ENCODE measurements at places on chromosomes 2 and 18.

- no peak for DNase-seq
Measured at GRCh38 chr2:7022492-7023385, 105.5 kb downstream of the RNF144A start.

GRCh38 chr2:203697190-203697589 is 9.2 kb upstream of the CD28 start:
- no peak for DNase-seq

DNA sequence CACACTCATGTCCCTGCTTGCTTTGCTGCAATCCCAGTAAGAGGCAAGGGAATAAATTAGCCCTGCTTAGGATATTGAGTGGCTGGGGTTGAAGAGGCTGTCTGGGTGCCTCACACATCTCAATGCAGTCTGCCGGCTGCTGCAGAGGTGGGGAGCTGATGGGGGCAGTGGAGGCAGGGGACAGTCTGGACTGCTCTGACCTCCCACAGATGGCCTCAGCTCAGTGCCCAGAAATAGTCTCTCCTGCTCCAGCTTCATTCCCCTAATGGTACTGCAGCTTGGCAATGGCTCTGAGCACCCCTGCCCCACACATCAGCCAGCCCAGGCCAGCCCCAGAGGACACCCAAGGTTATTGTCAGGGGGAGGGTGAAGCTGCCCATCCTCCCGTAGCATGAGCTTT is 21.5 kb upstream of the TNS1 start:
- no peak for DNase-seq

GRCh38 chr18:38256366-38256765 is 690.8 kb upstream of the CELF4 start:
- no peak for DNase-seq

DNA sequence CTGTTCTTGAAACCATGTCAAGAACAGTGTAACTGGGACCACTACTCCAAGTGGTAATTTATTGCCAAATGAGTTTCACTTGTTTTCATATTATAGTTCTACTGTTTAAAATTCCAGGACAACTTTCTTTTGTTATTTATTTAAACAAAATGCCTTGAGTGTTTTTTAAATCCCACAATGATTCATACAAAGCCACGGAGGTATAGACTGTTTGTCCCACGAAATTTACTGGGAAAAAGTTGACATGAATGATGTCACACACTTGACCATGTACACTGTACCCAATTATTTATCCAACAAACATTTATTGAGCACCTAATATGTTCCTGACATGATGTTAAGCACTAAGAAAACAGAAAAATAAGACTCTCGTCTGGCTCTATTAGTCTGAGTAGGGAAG is 243.9 kb upstream of the SIX2 start:
- no peak for DNase-seq

GRCh38 chr18:3675446-3675845 is 225.5 kb downstream of the TGIF1 start:
- DNase-seq: no peak

- no peak for DNase-seq
Measured at GRCh38 chr2:9975328-9975727, 23.8 kb downstream of the GRHL1 start.

GRCh38 chr2:144099340-144099739 is 420.6 kb downstream of the ZEB2 start:
- DNase-seq: no peak

GRCh38 chr2:37858725-37859267 is 66.3 kb upstream of the RMDN2 start:
- no peak for DNase-seq

GRCh38 chr2:42601076-42601475 is 32.6 kb downstream of the MTA3 start:
- DNase-seq: no peak

- DNase-seq: no peak
Measured at GRCh38 chr2:64260093-64260803, 116.0 kb upstream of the PELI1 start.

DNA sequence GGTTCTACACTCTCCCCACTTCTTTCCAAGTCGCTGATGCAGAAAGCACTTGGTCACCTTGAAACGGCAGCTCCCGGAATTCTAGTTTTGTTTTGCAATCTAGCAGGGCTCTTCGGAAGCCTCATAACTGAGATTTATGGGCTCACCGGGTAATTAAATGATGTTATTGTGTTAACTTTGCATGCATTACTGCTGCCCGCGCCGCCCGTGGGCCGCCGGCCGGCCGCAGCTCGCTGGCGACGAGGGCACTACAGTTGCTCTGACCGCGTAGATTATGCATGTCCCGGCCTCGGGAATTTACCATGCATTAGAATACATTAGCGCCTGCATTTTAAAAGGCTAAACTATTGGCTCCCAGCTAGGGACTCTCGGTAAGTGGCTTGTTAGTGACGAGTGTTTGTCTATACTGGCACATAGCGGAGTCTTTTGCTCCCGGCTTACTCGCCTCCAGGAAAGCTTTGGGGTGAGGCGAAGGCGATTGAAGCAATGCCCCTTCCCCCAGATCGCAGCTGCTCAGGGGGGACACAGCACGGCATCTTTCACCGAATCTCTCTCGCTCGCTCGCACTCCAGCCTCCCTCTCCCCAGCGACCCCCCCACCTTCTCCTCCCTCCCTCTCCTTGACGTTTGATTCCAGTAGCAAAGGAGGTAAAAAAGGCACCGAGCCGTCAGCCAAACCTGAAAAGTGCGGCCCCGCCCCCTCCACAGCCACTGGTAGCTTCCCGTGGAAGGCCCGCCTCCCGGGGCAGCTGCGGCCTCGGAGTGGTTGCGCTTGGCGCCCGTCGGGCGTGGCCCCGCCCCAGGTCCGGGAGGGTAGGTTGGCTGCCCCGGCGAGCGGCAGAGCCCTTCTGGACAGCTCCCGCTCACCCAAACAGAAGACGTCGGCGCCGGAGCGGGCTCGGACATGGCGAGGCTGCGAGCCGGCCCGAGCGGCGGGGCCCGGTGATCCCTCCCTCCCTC is at the start of gene ONECUT2:
Gene ONECUT2 (plus strand): TSS at position 839 of the 959 bp plus-strand sequence. CDS start 343 bp downstream, outside the sequence.
- DNase-seq: peak; percentile 52

- no peak for DNase-seq
Measured at GRCh38 chr2:146258071-146258470, 1586.8 kb upstream of the ACVR2A start.

DNA sequence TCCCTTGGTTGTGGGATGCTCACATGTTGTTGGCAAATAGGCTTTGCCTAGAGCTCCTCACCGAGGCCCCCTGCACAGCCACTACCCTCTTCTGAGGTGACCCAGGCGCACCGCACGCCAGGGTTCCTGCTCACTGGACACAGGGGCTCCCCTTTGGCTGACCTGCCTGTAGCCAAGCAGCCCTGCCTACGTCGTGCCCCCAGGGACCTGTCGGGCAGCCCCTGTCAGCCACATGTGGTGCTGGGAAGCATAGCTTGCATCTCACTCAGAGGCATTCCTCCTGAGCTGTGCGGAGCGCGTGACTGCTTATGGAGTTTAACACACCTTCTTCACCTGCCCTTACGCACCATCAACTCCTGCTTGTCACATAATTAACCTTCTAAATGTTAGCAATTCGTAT is 116.3 kb downstream of the ZNF236 start:
- no peak for DNase-seq

DNA sequence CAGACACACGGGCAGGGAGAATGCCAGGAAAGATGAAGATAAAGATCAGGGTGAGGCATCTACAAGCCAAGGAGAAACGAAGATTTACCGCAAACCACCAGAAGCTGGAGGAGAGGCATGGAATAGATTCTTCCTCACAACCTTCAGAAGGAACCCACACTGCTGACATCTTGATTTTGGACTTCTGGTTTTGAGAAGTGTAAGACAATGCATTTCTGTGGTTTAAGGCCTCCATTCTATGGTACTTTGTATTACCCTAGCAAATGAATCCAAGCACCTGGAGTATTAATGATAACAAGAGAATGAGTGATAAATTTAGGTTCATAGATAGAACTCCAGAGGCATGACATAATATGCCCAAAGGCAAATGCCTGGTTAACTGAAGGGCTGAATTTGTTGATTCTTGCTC is 11.8 kb upstream of the FN1 start:
- no peak for DNase-seq

- DNase-seq: no peak
Measured at GRCh38 chr2:130972410-130972809, 120.8 kb downstream of the FAM168B start.

DNA sequence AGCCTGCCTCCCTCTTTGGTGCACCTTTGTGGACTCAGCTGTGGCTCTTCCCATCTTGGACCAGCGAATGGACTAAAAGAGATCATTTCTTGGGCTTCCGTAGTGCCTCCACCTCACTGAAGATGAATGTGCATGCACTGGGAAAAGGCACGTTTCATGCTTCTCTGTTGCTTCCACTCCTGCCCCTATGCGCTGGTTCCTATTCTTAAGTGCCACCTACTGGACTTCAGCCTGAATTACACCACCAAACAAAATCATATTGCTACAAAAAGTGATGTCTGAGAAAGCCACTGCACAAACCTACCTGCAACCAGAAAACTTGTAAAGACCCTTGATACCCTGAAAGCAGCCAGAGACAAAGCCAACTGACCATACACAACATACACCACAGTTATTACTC is 695.6 kb downstream of the TSN start:
- DNase-seq: no peak

DNA sequence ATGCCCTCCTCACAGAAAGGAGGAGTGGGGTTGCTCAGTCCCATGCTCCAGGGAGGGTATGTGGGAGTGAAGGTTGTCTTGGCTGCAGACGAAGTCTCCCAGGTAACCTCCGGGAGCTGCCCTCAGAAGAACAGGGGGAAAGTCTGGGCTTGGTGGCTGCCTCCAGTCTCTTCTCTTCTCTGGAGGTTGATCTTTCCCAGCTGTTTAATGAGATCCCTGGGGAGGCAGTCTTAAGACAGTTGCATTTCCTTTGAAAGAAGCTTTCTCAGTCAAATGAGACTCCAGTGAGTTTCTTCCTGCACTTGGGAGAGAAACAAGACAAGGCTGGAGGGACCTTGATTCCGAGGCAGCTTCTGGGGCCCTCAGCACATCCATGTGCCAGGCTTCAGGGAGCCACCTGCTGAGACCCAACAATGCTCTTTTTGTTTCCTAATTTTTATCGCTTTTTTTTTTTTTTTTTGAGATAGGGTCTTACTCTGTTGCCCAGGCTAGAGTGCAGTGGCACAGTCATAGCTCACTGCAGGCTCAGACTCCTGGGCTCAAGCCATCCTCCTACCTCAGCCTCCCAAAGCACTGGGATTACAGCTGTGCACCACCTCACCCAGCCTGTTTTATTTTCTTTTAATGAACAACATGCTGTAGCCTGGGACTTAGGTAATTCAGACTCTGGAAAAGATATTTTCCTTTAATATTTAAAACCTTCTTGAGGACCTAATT is 71.7 kb upstream of the TPO start:
- no peak for DNase-seq

DNA sequence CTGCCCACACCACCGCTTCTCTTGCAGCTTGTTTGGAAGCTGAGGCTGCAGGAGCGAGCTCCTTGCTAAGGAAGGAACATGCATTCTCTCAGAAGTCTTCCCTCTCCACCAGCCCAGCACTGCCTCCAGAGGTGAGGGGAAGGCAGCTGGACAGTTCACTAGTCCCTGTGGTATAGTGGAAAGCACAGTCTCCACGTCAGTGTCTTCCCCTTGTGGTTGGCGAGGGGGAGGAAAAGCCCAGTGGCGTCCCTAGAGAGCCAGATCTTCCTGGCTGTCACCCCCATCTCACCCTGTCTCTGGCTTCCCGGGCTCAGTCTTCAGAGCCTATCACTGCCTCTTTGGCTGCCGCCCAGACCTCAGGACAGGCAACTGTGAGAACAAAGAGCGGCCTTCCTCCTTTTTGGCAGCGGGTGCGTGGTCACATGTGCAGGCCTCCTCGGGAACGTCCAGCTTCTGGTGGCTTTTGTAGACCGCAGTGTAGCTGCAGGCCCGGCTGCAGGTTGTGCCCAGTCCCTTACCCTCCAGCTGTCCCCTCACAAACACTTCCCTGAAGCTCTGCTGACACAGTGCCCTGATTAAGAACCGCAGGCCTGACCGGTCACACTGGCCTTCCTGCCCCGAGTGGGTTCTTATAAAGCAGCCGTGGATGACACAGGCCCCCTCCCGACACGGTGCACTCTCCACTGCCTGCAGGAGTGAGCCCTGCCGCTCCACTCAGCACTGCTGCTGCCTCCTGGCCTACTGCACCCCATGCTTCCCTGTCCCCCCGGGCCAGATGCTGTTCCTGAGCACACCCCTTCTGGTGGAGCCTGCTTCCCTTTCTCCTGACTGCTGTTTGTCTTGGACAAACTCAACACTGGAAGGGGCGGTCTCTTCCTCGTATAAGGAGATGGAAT is 90.9 kb downstream of the RNF144A start:
- no peak for DNase-seq

GRCh38 chr18:32906506-32907310 is 133.9 kb upstream of the KLHL14 start:
- DNase-seq: no peak

DNA sequence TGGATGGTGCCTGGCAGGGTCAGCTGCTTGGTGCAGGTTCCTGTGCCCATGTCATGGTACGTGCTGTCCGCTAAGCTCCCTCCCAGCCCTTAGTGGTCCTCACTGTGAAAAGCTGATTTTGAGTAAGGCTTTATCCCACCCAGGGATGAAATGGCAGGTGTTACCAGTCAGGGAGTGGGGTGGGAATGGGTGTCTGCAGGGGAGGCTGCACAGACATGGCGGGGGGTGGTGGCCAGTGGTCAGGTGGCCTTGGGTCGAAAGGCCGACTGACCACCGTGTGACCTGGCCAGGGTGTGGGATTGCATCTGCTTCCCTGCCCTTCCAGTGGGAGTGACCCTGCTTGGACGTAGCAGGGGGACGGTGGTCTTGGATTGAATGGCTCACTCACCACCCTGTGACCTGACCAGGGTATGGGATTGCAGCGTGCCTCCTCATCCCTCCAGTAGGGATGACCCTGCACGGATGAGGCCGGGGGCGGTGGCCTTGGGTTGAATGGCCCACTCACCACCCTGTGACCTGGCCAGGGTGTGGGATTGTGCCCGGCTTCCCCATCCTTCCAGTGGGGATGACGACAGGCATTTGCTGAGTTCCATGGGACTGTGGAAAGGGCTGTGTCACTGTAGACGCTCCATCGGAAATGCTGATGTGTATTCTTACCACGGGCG is 29.8 kb downstream of the AGAP1 start:
- no peak for DNase-seq

- DNase-seq: no peak
Measured at GRCh38 chr2:151669585-151670081, 64.6 kb downstream of the NEB start.

DNA sequence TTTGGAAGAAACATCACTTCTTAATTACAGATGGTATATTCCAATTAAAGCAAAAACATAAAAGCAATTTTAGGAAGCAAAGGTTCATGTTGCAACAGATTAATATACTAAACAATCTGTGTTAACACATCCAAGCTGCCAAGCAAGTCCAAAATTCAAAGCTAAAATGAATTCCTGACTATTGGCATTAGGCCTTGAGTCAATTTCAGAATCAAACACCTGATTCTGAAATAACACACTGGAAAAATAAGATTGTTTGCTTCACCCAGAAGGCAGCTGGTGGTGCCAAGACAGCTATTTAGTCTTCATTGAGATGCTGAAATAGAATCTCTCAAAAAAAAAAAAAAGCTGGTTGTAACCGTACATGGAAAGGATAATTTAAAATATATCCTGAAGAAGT is 465.6 kb downstream of the SOCS6 start:
- DNase-seq: no peak

GRCh38 chr18:54263904-54264336 is 5.4 kb upstream of the POLI start:
- no peak for DNase-seq

- DNase-seq: no peak
Measured at GRCh38 chr2:109417701-109418335, 195.9 kb downstream of the SEPTIN10 start.

- no peak for DNase-seq
Measured at GRCh38 chr2:203669820-203670219, 36.6 kb upstream of the CD28 start.

GRCh38 chr2:113034016-113034415 is 18.7 kb downstream of the IL36B start:
- DNase-seq: no peak

Measured in SIG-M5 (cell line).